ENCODE measurements at places on chromosomes 11 and 22.
A peak's percentile ranks its signal among the peaks of the same experiment; 100 is the strongest.

- no peaks in the 10 kb centered on the region for H3K27me3 ChIP-seq
- peak; percentile 85 for DNase-seq
- peaks cover 2% of the 10 kb centered on the region for H3K4me1 ChIP-seq
- peak overlapping the region; percentile 16 for H3K4me3 ChIP-seq
These were observed 13.1 kb upstream of the TCF20 start for GRCh38 chr22:42283278-42284201.

DNA sequence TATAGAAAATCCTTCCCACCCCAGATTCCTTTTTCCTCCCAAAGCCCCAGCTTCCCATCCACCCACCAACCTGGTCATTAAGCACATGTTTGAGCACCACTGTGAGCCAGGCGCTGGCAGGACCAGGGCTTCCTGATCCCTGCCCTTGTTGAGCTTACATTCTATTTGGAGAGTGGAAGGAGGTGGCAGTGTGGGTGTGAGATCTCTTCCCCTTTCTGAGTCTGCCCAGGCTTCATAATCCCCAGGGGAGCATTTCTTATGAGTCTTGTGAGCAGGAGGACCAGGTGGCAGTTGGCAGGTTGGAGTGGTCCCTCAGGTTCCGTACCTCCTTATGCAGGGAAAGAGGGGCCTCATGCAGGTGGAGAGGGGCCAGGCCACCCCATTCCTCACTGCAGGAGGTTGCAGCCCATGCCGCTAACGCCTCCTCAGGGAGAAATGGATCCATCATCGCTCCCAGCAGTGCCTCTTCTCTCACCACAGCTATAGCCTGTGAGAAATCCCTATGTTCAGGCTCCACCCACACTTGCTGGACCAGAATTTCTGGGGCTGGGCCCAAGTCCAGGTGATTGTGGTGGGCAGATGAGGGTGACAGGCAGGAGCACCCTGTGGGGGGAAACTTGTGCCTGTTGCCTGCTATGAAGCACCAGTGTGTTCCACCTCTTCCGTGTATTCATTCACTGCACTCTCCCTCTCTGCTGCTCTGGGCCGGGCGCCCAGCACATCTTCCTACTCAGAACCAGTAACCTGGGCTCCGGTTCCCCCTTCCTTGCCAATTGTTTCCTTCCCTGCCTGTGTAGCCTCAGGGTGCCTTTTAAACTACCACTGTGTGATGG, 23.5 kb downstream of the UBE2L3 start:
- no peaks in the 10 kb centered on the region for H3K27me3 ChIP-seq
- no peaks in the 10 kb centered on the region for H3K4me1 ChIP-seq
- no peak overlapping the region for H3K4me3 ChIP-seq
- H3K36me3 ChIP-seq = peaks cover 22% of the 10 kb centered on the region
- no peak overlapping the region for H3K27ac ChIP-seq

- peak overlapping the region; percentile 100 for H3K27ac ChIP-seq
- H3K27me3 ChIP-seq = no peaks in the 10 kb centered on the region
These were observed 823 bp downstream of the CEP57 start for GRCh38 chr11:95790933-95791708.

- no peak overlapping the region for H3K27ac ChIP-seq
- no peaks in the 10 kb centered on the region for H3K36me3 ChIP-seq
- no peak for DNase-seq
- H3K27me3 ChIP-seq = no peaks in the 10 kb centered on the region
- H3K4me1 ChIP-seq = no peaks in the 10 kb centered on the region
These were observed 10.4 kb upstream of the GLYAT start for GRCh38 chr11:58742140-58742539.

DNA sequence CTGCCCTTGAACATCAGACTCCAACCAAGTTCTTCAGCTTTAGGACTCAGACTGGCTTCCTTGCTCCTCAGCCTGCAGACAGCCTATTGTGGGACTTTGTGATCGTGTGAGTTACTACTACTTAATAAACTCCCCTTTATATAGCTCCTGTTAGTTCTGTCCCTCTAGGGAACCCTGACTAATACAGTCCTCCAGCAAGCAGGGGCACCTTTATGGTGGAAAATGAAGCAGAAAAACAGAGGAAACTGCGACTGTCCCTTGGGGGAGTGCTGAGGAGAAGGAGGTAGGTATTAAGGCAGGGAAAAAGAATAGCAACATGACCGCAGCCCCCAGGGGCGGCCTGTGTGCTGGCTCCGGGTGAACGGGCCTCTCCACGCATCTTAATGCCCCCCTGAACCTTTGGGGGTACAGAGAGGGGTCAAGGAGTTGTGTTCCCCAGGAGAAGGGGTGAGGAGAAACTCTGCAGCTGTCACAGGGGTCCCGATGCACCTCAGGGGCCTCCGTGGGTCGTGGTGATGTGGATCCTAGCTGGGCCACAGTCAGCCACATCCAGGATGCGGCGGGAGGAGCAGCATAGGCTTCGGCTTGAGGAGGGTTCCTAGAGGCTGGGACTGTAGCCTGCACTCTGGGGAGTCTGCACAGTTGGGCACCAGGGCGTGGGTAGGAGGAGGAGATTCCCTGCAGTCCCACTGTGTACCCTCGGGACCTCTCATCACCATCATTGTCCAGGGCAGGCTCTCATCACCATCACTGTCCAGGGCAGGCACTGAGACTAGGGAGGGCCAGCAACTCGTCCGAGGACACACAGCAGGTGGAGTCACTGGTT, 34.3 kb downstream of the SHISAL1 start:
- no peaks in the 10 kb centered on the region for H3K36me3 ChIP-seq
- no peak overlapping the region for H3K27ac ChIP-seq
- DNase-seq = no peak
- H3K27me3 ChIP-seq = no peaks in the 10 kb centered on the region

- no peak overlapping the region for H3K4me3 ChIP-seq
- no peak overlapping the region for H3K27ac ChIP-seq
- H3K36me3 ChIP-seq = no peaks in the 10 kb centered on the region
- no peaks in the 10 kb centered on the region for H3K27me3 ChIP-seq
These were observed 1513.3 kb downstream of the FAM181B start for GRCh38 chr11:81220146-81220895.

GRCh38 chr22:25282346-25282670, 62.9 kb downstream of the CRYBB2 start:
- no peaks in the 10 kb centered on the region for H3K4me1 ChIP-seq
- no peak for DNase-seq
- no peak overlapping the region for H3K4me3 ChIP-seq
- peaks cover 33% of the 10 kb centered on the region for H3K27me3 ChIP-seq
- no peak overlapping the region for H3K27ac ChIP-seq

DNA sequence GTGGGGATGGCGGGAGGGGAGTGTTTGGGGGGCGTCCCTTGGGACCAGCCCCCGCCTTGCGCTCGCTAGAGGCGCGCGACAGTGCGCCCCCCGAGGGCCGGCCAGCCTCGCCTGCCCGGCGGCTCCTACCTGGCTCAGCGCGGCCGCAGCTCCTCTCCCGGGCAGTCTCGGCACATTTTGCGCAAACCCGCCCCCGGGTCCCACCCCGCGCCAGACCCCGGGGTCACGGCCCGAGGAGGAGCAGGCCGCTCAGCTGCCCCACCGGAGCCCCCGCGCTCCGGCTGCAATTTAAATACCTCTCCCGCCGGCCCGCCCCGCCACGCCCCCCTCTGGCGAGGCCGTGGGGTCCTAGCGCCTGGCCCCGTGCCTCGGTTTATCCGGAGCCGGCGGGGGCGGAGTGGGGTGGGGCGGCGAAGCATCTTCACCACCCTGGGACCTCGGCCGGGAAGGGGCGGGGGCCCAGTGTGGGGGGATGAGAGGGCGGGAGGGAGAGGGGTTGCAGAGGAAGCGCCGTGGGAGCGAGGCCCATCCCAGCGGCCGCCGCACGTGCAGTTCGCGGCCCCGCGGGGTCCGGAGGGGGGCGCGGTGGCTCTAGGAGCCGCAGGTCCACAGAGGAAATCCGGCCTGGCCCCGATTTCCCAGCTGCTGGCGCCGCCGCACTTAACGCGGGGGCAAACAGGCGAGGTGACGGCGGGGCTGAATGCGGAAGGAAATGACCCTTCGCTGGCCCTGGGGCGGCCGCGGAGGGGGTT, at the start of gene LRRC32:
LRRC32 (minus strand) TSS at position 263 of the 752 bp plus-strand sequence. CDS start 4,793 bp downstream, outside the sequence.
- peaks cover 2% of the 10 kb centered on the region for H3K36me3 ChIP-seq
- DNase-seq = peak; percentile 60

DNA sequence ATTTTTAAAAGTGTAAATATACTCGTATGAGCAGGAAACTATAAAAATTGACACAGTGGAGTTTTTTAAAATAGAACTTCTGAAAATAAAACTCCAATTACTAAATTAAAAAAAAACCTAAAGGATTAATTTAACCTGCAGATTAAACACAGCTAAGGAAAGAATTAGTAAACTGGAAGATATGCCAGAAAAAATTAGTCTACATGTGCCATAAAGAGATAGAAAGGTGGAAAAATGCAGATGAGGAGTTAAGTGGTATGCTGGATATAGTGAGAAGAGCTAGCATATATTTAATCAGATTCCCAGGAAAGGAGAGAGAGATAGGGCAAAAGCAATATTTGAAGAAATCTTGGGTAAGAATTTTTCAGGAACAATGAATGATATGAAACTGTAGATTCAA, 315.8 kb upstream of the CADM1 start:
- no peak overlapping the region for H3K4me3 ChIP-seq
- no peaks in the 10 kb centered on the region for H3K4me1 ChIP-seq
- no peaks in the 10 kb centered on the region for H3K27me3 ChIP-seq
- no peaks in the 10 kb centered on the region for H3K36me3 ChIP-seq
- H3K27ac ChIP-seq = no peak overlapping the region

DNA sequence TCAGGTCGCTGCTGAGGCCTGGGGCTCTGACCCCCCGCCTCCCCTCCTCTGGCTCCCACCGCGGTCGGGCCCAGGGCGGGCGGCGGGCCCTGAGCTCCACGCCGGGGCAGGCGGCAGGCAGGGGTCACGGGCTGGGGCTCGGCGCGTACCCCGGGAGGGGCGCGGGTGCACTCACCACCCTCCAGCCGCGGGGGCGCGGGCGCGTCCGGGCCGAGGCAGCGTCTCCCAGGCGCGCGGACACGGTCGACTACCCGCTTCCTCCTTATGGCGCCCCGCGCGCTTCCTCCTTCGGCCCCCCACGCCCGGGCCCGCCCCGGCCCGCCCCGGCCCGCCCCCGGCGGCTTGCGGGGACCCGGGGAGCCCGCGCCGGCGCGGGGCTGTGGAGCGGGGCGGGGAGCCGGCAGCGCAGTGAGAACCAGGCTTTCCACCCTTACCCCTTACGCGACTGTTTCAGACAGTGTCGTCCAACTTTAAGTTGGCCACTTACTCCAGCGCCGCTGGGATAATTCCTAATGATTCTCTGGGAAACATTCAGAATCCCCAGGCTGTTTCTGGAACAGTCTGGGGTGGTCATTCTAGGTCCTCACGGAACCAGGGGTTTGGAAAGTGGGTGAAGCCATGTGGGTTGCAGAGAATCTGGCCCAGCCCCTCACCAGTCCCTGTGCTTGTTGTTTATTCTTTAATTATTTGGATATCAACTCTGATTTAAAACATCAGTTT, at the start of gene BID:
BID (minus strand) TSS at position 264 of the 720 bp plus-strand sequence. CDS start 24,353 bp downstream, outside the sequence.
- DNase-seq = peak; percentile 74
- H3K4me1 ChIP-seq = peaks cover 10% of the 10 kb centered on the region
- no peaks in the 10 kb centered on the region for H3K36me3 ChIP-seq
- no peak within 1 kb of the TSS for H3K27ac ChIP-seq
- peak within 1 kb of the TSS; percentile 84 for H3K4me3 ChIP-seq

DNA sequence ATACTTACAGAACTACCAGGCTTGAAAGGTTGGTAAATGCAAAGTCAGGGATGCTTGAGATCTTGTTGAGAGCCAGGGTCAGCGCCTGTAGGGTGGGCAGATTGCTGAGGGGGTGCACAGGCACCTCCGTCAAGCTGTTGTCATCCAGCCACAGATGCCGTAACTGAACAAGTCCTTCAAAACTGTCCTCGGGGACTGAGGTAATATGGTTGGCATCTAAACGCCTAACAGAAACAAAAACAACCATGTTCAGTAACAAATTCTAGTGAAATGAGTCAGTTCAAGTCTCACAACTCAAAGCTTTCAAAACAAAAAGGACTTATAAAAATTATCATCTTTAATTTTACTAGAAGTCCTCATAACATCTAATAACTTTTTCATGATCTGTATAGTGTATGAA, 22.2 kb upstream of the CCDC34 start:
- no peak overlapping the region for H3K27ac ChIP-seq
- H3K4me3 ChIP-seq = no peak overlapping the region
- H3K27me3 ChIP-seq = no peaks in the 10 kb centered on the region
- H3K36me3 ChIP-seq = no peaks in the 10 kb centered on the region

DNA sequence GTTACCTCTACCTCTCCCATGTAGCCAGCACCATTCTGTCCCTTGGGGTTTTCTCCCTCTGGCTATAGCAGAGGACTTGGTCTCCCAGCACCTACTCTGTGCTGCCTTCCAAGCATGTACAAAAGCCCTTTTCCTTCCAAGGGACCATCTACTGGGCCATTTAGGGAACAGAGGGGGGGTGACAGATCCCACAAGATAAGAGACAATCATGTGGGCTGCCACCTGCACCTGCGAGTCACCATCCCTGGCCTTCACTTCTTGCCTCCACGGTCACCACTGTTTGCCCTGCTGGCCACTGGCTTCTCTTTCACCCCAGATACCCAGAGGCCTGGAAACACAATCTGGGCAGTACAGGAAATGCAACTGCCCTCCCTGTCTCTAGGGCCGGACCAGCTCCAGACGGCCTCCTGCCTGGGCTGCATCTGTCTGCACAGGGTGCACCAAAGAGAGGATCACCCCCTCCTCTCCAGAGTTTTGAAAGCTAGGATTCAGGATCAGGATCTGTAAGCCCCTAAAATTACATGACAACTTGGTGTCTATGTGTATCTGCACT, 160.8 kb upstream of the NECTIN1 start:
- no peaks in the 10 kb centered on the region for H3K36me3 ChIP-seq
- no peak for DNase-seq
- H3K27me3 ChIP-seq = no peaks in the 10 kb centered on the region
- H3K4me3 ChIP-seq = no peak overlapping the region

DNA sequence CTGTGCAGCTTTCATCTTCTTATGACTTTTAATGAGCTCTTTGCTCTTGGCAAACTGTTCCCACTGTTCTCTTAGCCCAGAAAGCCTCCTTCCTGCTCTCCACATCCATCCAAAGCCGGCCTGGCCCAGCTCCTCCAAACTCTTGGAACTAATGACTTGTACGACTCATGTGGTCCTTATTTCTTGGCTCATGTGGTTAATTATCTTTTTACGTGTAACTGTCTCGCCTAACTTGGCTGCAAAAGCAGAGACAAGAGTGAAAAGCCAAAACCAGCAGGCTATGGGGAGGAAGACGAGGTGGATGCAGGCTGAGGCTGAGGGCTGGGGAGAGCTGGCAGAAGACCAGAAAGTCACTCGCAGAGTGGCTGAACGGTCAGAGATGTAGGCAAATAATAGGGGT, 5.5 kb downstream of the CSNK2A3 start:
- no peaks in the 10 kb centered on the region for H3K4me1 ChIP-seq
- no peak overlapping the region for H3K4me3 ChIP-seq
- DNase-seq = no peak

GRCh38 chr11:86772999-86773398, 27.3 kb upstream of the PRSS23 start:
- no peaks in the 10 kb centered on the region for H3K27me3 ChIP-seq
- H3K27ac ChIP-seq = no peak overlapping the region
- H3K4me1 ChIP-seq = no peaks in the 10 kb centered on the region
- no peaks in the 10 kb centered on the region for H3K36me3 ChIP-seq

DNA sequence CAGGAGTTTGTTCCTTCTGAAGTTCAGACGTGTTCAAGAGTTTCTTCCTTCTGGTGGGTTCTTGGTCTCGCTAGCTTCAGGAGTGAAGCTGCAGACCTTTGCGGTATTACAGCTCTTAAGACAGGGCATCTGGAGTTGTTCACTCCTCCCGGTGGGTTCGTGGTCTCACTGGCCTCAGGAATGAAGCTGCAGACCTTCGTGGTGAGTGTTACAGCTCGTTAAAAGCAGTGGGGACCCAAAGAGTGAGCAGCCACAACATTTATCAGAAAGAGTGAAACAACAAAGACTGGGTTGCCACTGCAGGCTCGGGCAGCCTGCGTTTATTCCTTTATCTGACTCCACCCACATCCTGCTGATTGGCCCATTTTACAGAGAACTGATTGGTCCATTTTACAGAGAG, 373.1 kb downstream of the ETS1 start:
- H3K4me3 ChIP-seq = no peak overlapping the region
- H3K4me1 ChIP-seq = no peaks in the 10 kb centered on the region
- DNase-seq = no peak
- no peak overlapping the region for H3K27ac ChIP-seq
- H3K27me3 ChIP-seq = no peaks in the 10 kb centered on the region
- H3K36me3 ChIP-seq = no peaks in the 10 kb centered on the region

Measured in small intestine (tissue), 16 donors.